Fibroblast of skin of right quadriceps (primary cell): ENCODE measurements at places on chromosomes 1 and 21.

- DNase-seq = no peak
Measured at GRCh38 chr1:229869240-229869639, 197.8 kb upstream of the GALNT2 start.

GRCh38 chr1:53163291-53163768, 20.9 kb upstream of the SLC1A7 start:
- DNase-seq = no peak

DNA sequence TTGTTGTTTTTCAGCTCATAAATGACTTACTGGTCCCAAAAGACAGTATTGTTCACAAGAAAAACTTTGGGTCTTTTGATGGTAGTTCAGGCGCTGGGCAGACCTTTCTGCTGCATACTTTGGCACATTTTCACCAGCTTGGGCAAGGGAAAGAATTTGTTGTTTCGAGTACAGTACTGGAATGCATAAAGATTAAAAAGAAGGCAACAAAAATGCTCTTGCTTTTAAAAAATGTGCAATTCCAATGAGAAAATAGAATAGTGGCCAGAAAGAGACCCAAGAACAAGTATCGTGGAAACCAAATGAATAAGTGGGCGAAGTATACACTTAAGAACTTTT, 56.0 kb downstream of the CLIC6 start:
- no peak for DNase-seq

- peak; percentile 3 for DNase-seq
Measured at GRCh38 chr1:191752342-191752741, 405.9 kb upstream of the RGS18 start.

GRCh38 chr1:88079036-88079435, 605.0 kb upstream of the PKN2 start:
- DNase-seq = peak; percentile 32

GRCh38 chr1:35600593-35600992, 27.5 kb downstream of the TFAP2E start:
- DNase-seq = no peak

GRCh38 chr1:240021709-240022108, 70.0 kb upstream of the FMN2 start:
- DNase-seq = no peak

DNA sequence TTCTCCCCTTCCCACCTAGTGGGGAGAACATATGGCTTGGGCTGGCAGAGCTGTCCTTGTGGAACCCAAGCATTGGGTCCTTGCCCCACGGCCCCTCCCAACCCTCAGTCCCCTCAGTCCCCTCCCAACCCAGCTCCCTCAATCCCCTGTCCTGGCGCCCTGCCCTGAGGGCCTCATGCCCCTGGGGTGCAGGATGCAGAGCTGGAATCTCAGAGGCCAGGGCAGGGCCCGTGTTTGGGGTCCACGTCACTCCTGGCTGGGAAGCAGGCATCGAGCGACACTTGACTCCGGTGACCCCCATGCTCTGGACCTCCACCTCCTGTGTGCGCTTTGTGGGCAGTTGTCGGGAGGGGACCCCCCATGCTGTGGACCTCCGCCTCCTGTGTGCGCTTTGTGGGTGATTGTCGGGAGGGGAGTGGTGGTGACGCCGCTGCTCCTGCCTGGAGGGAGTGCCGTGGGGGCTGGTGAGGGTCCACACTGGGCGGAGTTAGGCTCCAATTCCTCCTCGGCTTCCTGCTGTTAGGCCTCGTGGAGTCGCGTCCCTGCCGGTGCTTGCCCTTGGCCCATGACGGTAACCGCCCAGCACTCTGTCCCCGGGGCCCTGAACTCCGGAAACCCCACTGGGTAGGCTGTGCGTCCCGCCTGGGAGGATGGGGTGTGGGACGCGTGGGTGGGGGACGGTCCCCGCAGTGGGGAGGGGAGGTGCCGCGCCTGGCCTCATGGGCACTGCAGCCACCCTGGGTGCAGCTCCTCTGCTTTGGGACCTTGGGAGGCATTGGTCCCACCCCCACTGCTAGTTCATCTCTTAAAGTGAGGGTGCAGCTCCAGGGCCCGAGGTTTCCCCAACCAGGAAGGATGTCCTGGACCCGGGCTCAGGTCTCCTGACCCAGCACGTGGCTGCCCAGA, 31.2 kb downstream of the SLX9 start:
- no peak for DNase-seq

- DNase-seq = no peak
Measured at GRCh38 chr1:117630423-117630998, 24.7 kb downstream of the TENT5C start.
